Right lung (tissue), 10 donors: ENCODE measurements at places on chromosomes 6 and 20. TPM values are rescaled to one million over a fixed set of nuclear protein-coding genes. Genes with fewer than 3 reads are reported as not detected.

DNA sequence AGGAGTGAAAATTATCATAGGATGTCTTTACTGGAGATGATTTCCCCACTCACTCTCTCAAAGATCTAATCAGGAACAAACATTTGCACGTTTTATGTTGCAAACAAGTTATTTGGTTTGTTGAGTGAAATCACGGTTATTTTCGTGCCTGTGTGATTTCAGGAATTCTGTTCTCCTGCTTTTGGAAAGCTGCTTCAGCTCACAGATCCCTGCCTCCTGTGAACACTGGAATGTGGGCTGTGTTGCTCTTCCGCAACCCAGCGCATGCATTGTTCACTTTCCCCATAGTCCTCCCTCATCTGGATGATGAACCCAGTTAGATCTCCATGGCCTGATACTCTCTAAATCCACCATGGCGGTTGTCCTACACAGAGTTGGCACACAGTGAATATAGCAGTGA lies 91.0 kb downstream of the PLEKHG1 start:
- DNase-seq: no peak

DNA sequence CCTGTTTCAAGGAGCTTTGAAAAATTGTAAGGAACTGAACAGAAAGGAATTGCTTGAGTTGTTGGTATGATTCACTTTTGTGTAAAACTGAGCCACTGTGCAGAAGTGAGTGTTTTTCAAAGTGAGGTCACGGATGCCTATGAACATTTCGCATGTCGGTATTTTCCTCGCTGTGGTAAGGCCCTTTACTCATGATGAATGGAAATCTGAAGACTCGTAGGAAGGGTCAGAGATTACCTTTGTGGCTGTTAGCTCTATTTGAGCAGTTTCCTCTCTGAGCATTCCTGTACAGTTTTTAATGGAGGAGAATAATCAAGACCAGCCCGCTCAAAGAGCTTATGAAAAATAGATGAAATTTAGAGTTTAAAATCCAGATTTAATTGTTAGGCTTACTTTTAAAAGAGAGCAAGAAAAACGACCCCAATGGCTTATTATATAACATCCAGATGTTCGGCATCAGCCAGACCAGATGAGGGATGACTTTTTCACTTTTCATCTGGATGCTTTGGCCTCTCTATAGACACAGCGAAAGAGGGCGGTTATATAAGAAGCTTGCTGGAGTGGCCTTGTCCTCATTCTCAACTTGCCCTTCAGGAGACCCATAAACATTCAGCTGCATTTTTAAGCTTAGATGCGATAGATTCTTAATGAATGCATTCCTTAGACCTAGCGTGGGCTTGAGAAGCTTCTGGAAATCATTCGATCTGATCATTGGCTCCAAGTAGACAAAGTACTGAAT lies 99.5 kb downstream of the CD83 start:
- DNase-seq: no peak

DNA sequence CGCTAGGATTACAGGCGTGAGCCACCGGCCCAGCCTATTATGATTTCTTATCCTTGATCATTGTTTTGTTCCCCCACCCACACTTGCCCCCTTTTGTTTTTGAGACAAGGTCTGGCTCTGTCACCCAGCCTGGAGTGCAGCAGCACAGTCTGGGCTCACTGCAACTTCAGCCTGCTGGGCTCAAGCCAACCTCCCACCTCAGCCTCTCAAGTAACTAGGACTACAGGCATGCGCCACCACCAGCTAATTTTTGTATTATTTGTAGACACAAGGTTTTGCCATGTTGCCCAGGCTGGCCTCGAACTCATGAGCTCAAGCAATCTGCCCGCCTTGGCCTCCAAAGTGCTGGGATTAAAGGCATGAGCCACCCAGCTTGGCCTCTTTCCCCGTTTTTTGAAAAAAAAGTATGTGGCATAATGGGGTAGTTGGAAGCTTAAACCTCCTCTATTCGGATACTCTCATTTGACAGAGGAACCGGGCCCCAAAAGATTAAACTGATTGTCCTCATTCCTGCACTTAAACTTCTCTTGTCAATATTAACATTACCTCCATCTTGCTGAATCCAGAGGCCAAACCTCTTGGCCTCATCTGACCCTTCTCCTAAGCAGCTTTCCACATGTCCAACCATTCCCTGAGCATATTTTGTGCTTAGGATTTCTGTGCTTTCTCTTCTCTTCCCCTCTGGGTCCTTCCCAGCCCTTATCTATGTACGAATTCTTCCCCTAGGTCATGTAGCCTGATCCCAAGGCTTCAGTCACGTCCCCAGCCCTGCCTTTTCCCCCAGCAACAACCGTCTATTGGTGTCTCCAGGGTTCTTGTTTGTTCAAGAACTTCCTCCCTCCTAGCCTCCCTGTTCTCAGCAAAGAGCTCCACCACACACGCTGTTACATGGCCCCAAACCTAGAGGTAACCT lies 6.1 kb upstream of the EZR start:
- DNase-seq: no peak

- no peak for DNase-seq
These were observed 89.0 kb downstream of the IPCEF1 start for GRCh38 chr6:154267508-154268106.

- DNase-seq: no peak
These were observed 108.4 kb downstream of the SCML4 start for GRCh38 chr6:107715550-107716321.

- DNase-seq: no peak
These were observed 71.2 kb downstream of the COL19A1 start for GRCh38 chr6:69937402-69938136.

DNA sequence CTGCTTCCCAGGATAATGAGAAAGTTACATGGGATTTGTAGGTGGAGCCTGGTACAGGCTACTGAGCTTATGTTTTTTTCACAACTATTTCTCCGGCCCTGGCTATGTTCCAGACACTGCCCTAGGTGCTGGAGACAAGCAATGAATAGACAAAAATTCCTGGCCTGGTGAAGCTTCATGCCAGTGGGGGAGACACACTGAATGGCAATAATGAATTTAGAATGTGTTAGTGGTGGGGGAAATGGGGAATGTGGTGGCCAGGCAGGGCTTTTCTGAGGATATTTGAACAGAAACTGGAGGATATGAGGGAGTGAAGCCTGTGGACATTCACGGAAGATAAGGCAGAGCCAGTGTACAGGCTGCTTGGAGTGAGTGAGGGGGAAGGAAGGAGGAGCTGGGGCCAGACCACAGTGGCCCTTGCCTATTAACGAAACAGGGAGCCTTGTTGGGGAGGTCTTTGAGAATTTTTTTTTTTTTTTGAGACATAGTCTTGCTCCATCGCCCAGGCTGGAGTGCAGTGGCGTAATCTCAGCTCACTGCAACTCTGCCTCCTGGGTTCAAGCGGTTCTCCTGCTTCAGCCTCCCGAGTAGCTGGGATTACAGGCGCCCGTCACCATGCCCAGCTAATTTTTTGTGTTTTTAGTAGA lies 6.6 kb downstream of the FOXS1 start:
- DNase-seq: no peak

DNA sequence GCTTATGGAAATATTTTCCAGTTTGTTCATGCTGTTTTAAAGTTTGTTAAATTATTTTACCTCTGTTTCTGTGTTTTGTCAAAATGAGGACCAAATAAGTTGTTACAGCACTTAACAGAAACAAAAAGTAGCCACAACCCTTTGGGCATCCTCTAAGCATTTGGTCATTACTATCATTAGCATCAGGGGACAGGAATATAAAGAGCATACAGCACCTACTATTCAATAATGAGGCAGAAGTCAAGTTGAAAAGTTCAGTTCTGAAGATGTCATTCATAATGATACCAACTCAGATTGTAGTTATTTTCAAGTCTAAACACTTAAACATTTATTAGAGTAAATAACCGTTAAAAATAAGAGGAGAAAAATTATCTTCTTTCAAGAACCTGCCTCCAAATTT lies 862.3 kb upstream of the FLRT3 start:
- no peak for DNase-seq

DNA sequence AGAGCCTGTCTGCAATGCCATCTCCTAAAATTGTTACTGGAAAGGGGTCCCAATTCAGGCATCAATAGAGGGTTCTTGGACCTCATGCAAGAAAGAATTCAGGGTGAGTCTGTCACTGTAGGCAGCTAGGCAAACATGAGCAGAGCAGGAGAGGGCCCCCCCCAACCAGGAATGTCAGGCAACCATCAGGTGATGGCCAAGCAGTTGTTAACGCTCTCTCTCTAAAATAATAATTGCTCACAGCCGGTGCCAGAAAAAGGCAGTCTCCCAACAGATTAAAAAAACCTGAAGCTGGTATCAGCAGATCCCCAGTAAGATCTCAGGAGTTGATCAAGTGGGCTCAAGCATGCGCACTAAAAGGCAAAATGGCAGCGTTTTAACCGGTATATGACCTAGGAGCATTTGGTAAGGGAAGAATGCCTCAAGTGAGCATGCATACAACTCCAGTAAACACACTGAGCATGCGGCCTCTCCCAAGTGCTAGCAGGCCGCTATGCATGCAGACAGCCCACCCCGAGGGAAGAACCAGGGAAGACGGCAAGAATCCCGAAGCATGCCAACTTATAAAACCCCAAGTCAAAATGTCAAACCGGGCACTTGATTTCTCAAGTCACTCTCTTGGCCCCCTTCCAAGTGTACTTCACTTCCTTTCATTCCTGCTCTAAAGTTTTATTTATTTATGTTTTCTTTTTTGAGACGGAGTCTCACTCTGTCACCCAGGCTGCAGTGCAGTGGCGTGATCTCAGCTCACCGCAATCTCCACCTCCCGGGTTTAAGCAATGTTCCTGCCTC lies 44.0 kb upstream of the RNGTT start:
- no peak for DNase-seq

The FILIP1 gene
- polyA plus RNA-seq: 32.3 TPM

The GJA10 gene
- polyA plus RNA-seq: not detected

- DNase-seq: no peak
These were observed 78.9 kb downstream of the SULF2 start for GRCh38 chr20:47706345-47706744.

DNA sequence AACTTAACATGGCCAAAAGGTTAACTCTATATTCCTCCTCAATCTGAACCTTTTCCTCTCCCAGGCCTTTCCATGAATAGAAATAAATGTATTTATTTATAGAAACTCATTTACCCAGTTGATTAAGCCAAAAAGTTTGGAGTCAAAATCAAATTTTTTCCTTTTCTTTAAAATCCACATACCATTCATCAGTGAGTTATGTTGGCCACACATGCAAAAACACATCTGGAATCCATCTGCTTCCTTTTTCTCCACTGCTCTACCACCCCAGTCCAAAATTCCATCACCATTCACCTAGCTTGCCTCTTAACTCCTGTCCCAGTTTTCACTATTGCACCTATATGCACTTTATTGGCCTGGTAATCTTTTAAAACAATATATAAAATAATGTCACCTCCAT lies 62.4 kb upstream of the TMEM200A start:
- no peak for DNase-seq

DNA sequence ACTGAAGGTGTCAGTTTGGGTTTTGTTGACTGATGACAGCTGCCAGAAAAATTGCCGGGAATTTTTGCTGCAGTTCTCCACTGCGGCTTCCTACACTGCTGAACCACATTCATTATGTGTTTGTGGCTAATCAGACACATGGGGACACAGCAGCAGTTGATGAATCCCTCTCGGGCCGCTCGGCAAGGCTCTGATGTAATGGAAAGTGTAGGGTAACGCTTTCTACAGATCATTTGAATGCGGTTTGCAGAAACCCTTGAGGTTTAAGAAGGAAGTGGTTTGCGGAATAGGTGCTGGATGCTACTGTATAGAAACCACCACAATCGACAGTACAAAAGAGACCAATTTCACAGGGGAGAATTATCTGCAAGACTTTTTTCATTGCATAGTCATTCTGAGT lies 138.7 kb upstream of the SASH1 start:
- no peak for DNase-seq

The AFG1L gene
- polyA plus RNA-seq: 7.7 TPM

DNA sequence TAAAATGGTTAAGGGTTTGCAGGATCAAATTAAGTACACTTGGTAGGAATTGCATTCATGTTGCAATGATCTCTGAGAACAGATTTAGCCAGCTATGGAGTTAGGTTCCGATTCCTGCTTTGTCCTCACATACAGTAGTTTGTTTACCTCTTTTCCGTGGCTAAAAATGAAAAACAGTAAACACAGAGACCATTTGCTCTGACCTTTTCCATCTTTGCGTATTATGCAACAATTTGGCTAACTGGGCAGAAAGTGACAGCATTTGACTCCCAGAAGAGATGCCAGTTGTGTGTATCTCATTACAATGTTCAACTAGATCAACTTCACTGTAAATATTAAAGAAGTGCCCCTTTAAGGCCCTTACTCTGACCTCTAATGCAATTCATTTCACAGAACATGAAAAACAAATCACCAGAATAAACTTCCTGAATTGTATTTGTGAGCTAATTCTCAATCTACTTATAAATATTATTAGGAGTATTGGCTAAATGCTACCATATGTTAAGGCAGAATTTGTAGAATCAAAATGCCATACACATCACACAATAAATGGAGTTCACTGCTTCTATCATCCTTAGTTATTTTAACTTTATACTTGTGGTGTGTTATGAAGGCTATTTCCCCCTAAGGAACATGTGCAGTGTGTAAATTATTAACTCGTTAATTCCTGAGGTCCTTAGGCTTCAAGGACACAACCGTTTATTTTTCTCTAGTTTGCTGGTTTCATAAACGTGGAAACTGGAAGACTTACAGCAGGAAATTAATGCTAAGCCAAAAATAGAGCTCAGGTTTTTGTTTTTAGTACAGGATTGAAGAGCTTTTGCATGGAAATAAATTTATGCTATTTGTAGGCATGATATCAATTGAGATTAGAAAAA lies 380.7 kb upstream of the CITED2 start:
- peak; percentile 31 for DNase-seq

The OR2H1 gene
- not detected for polyA plus RNA-seq

The SYTL3 gene
- polyA plus RNA-seq: 6.6 TPM

DNA sequence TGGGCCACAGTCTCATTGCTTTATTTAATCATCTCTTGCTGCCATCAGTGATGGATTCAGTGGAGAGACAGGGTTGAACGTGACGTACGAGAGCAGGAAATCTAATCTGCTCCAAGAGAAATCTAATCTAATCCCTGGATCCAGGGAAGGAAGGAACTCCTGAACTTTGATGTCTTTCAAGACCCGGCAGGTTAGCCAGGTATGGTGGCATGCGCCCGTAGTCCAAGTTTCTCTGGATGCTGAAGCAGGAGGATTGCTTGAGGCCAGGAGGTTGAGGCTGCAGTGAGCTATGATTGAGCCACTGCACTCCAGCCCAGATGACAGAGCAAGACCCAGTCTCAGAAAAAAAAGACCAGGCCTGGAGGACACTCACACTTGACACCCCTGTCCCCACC lies 11.4 kb upstream of the PGC start:
- no peak for DNase-seq

- no peak for DNase-seq
These were observed 150.3 kb downstream of the CDK19 start for GRCh38 chr6:110664933-110665332.

The CCN6 gene
- polyA plus RNA-seq: 0.30 TPM

DNA sequence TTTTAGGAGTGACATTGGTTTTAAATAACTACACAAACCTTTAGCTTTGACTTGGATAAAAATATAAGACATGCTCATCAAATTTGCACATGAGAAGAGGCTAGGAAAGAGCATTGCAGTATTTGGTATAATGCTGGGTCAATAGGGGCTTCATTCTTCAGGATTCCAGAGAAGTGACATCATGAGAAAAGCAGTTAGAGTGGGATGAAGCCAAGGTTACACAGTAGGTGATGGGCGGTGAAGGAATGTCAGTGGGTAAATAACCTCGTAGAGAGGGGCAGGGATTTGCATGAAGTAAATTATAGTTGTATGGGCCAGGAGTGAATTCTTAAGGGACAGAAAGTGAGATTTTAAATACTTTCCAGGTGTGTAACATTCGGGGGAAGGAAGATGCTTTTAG lies 216.2 kb downstream of the RFPL4B start:
- no peak for DNase-seq

The FOXO3 gene
- polyA plus RNA-seq: 60.2 TPM

GRCh38 chr20:37162646-37163045 lies 16.5 kb upstream of the RPN2 start:
- DNase-seq: no peak
